ENCODE measurements at places on chromosomes 1 and 21. TPM values are rescaled to one million over a fixed set of nuclear protein-coding genes. Genes with fewer than 3 reads are reported as not detected.

CR2 gene
- total RNA-seq, result not detected

ST6GALNAC5 gene
- total RNA-seq, result 0.46 TPM

OSCP1 gene
- 7.4 TPM for total RNA-seq

ASAP3 gene
- total RNA-seq, result 44.6 TPM

DMRTA2 gene
- not detected for total RNA-seq

CD247 gene
- 0.54 TPM for total RNA-seq

CLEC20A gene
- total RNA-seq, result not detected

TGFB2 gene
- total RNA-seq, result 1.5 TPM

MSH4 gene
- total RNA-seq, result 0.35 TPM

SLC25A34 gene
- 54.3 TPM for total RNA-seq

GPR25 gene
- total RNA-seq, result not detected

OLIG2 gene
- total RNA-seq, result not detected

CCDC27 gene
- not detected for total RNA-seq

GLRX2 gene
- total RNA-seq, result 40.2 TPM

KCNJ9 gene
- total RNA-seq, result not detected

CYP4Z1 gene
- 0.86 TPM for total RNA-seq

GJA8 gene
- not detected for total RNA-seq

FAM163A gene
- total RNA-seq, result 0.22 TPM

TTC22 gene
- total RNA-seq, result not detected

PUM1 gene
- total RNA-seq, result 66.1 TPM

LIN28A gene
- total RNA-seq, result not detected

PRELP gene
- total RNA-seq, result 22.9 TPM

SLC45A1 gene
- 1.9 TPM for total RNA-seq

SLAMF8 gene
- total RNA-seq, result 1.00 TPM

AMPD1 gene
- total RNA-seq, result not detected

NHLH2 gene
- not detected for total RNA-seq

CATSPERE gene
- total RNA-seq, result 0.65 TPM

TEX38 gene
- total RNA-seq, result not detected

CELA2A gene
- total RNA-seq, result not detected

CAMTA1 gene
- total RNA-seq, result 153 TPM

TENT5C gene
- 18.7 TPM for total RNA-seq

SYCP1 gene
- total RNA-seq, result not detected

ZNF678 gene
- total RNA-seq, result 2.4 TPM

SLAMF1 gene
- 0.27 TPM for total RNA-seq

CRABP2 gene
- 0.59 TPM for total RNA-seq

RORC gene
- 15.4 TPM for total RNA-seq

L1TD1 gene
- total RNA-seq, result not detected

SH3BGR gene
- 105 TPM for total RNA-seq

GJA9 gene
- total RNA-seq, result not detected

DYNLT5 gene
- total RNA-seq, result 4.6 TPM

INKA2 gene
- 28.4 TPM for total RNA-seq

TMEM125 gene
- not detected for total RNA-seq

ASTN1 gene
- 0.32 TPM for total RNA-seq

CYP4B1 gene
- total RNA-seq, result 20.4 TPM

KRTAP21-2 gene
- not detected for total RNA-seq

DNALI1 gene
- 3.1 TPM for total RNA-seq

RTCA gene
- total RNA-seq, result 41.5 TPM

RNU1-4 gene
- total RNA-seq, result 9,391 TPM

PTPN14 gene
- total RNA-seq, result 25.1 TPM

SLC1A7 gene
- 0.08 TPM for total RNA-seq

WNT4 gene
- total RNA-seq, result not detected

EPHA8 gene
- not detected for total RNA-seq

ACTN2 gene
- 1,943 TPM for total RNA-seq

FBLIM1 gene
- total RNA-seq, result 99.1 TPM

CFHR5 gene
- total RNA-seq, result not detected

LMOD1 gene
- 9.6 TPM for total RNA-seq

MIA3 gene
- 49.2 TPM for total RNA-seq
